ENCODE measurements at places on chromosomes 12 and 14. TPM values are rescaled to one million over a fixed set of nuclear protein-coding genes. Genes with fewer than 3 reads are reported as not detected.

AVPR1A gene
- not detected for total RNA-seq

GNB3 gene
- total RNA-seq = 2.0 TPM

KRT72 gene
- total RNA-seq = not detected

DDX23 gene
- total RNA-seq = 75.7 TPM

ACOT4 gene
- total RNA-seq = 0.32 TPM

JPH4 gene
- under 0.01 TPM for total RNA-seq
